Small intestine (tissue), 16 donors: ENCODE measurements at places on chromosomes 4 and X. TPM values are rescaled to one million over a fixed set of nuclear protein-coding genes. Genes with fewer than 3 reads are reported as not detected.

Gene CLDN34
- polyA plus RNA-seq = 0.10 TPM

Gene TCEAL5
- polyA plus RNA-seq = 1.8 TPM

Gene YIPF6
- 6.5 TPM for polyA plus RNA-seq

Gene FAM9B
- polyA plus RNA-seq = not detected

Gene GPRASP3
- 0.81 TPM for polyA plus RNA-seq

Gene SMR3B
- not detected for polyA plus RNA-seq

Gene ADH1A
- polyA plus RNA-seq = 7.0 TPM

Gene PNMA3
- polyA plus RNA-seq = not detected

Gene FANCB
- 0.49 TPM for polyA plus RNA-seq

Gene GPR34
- 10.1 TPM for polyA plus RNA-seq

Gene BEX5
- 4.1 TPM for polyA plus RNA-seq

Gene GRPR
- polyA plus RNA-seq = not detected

Gene KIF4A
- polyA plus RNA-seq = 7.2 TPM

Gene STATH
- not detected for polyA plus RNA-seq

Gene TMPRSS11A
- polyA plus RNA-seq = 0.01 TPM

Gene OTOP1
- polyA plus RNA-seq = not detected

Gene ITIH6
- polyA plus RNA-seq = 0.03 TPM

Gene AMBN
- not detected for polyA plus RNA-seq

Gene TCEANC
- 1.4 TPM for polyA plus RNA-seq

Gene BMPR1B
- 0.07 TPM for polyA plus RNA-seq
